ENCODE measurements at places on chromosomes 1 and 21. TPM values are rescaled to one million over a fixed set of nuclear protein-coding genes. Genes with fewer than 3 reads are reported as not detected.

Gene SPRR1B
- not detected for total RNA-seq

DNA sequence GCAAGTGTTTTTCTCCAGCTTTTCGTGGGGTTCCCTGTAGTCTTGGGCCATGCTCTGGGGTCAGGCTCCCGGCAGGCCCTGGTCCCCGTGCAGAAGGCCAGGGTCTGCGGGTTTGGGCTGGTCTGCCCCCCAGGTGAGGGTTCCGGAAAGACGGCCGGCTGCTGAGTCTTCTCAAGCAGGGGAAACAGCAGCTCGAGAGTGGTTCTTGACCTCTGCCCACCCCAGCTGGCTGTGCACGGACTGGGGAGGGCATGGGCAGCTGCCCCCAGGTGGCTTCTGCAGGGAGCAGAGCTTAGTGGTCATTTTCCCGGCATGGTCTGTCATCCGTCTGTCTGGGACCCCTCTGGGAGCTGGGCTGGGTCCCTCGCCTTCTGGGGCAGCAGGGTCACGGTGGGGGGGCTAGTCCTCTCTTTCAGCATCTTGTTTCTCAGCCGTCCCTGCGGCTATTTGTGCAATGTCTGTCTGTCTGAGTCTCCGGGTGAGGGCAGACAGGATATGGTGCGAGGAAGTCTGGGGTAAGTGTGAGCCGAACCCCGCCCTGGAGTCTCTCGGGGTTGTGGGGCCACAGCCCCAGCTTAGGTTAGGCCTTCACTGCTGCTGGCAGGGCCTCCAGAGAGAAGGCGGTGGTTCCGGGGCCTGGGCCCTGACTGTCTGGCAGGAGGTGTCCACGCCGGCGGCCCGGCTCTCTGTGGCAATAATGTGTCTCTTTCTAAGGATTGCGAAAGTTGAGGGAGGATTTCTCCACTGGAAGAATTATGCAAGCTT is 6.1 kb downstream of the SKI start:
- DNase-seq: peak; percentile 96

Gene CNTN2
- 0.38 TPM for total RNA-seq

DNA sequence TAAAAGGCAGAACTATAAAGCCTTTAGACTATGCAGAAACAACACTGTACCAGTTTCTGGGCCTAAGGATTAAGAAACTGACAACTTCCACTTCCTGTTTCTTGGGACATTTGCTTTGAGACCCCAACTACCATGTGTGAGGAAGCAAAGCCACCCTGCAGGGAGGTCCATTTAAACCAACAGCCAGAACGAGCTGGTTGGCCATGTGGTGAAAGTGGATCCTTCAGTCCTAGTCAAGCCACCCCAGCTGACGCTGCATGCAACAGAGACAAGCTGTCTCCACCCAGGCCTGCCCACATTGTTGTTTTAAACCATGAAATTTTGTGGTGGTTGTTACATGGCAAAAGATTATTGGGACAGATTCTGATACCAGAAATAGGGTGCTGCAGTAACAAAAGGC is 31.8 kb upstream of the SLFNL1 start:
- DNase-seq: no peak

Gene TRAPPC3
- 59.6 TPM for total RNA-seq

- DNase-seq: no peak
Observed at GRCh38 chr1:152621993-152622392, 910 bp downstream of the LCE3A start.
